ENCODE measurements at places on chromosomes 3 and 15. TPM values are rescaled to one million over a fixed set of nuclear protein-coding genes. Genes with fewer than 3 reads are reported as not detected.

Gene SMCO1
- total RNA-seq, result not detected

Gene SLC22A13
- under 0.01 TPM for total RNA-seq

Gene PLCB2
- 4.1 TPM for total RNA-seq

Gene PTH1R
- 2.0 TPM for total RNA-seq

Gene DOCK3
- total RNA-seq, result 39.9 TPM

Gene VPS13C
- 95.4 TPM for total RNA-seq

Gene SAXO2
- 4.1 TPM for total RNA-seq

Gene APBA2
- total RNA-seq, result 117 TPM

Gene SLC12A1
- 1.6 TPM for total RNA-seq

Gene PLA2G4D
- total RNA-seq, result under 0.01 TPM

Gene PIGZ
- total RNA-seq, result 2.9 TPM

Gene TOPBP1
- total RNA-seq, result 47.3 TPM

Gene PP2D1
- total RNA-seq, result not detected

Gene DUOX2
- not detected for total RNA-seq

Gene LMOD3
- total RNA-seq, result 0.41 TPM

Gene LMLN
- 13.5 TPM for total RNA-seq

Gene MKRN3
- 18.3 TPM for total RNA-seq

Gene THAP10
- 7.3 TPM for total RNA-seq

Gene CRTAP
- 9.8 TPM for total RNA-seq

Gene SUSD5
- total RNA-seq, result 2.0 TPM

Gene TCAIM
- 52.2 TPM for total RNA-seq

Gene LRRC49
- total RNA-seq, result 145 TPM

Gene RBP2
- not detected for total RNA-seq
